Activated naive CD4-positive, alpha-beta T cell treated with anti-CD3 and anti-CD28 coated beads for 36 hours (primary cell): ENCODE measurements at places on chromosomes 7 and 10. TPM values are rescaled to one million over a fixed set of nuclear protein-coding genes. Genes with fewer than 3 reads are reported as not detected.

DNA2 gene
- total RNA-seq = 51.4 TPM

FRAT1 gene
- 3.0 TPM for total RNA-seq

CFTR gene
- total RNA-seq = not detected

COL13A1 gene
- not detected for total RNA-seq

PLCE1 gene
- total RNA-seq = 0.05 TPM

LRRC17 gene
- not detected for total RNA-seq

NPFFR1 gene
- not detected for total RNA-seq

CPA2 gene
- not detected for total RNA-seq

NANOS1 gene
- total RNA-seq = 0.26 TPM

GPRIN2 gene
- not detected for total RNA-seq

MMRN2 gene
- not detected for total RNA-seq

KRIT1 gene
- 21.5 TPM for total RNA-seq

NUTM2E gene
- total RNA-seq = not detected

CRHR2 gene
- total RNA-seq = not detected

GPR15LG gene
- total RNA-seq = not detected

SYT15B gene
- 0.07 TPM for total RNA-seq

KCNIP2 gene
- 0.69 TPM for total RNA-seq

RSPH10B gene
- total RNA-seq = not detected

GPNMB gene
- total RNA-seq = 0.38 TPM

MYO3A gene
- not detected for total RNA-seq

ZSCAN21 gene
- total RNA-seq = 6.4 TPM

ZNF853 gene
- 0.91 TPM for total RNA-seq
